ENCODE measurements at places on chromosomes 5 and 9. TPM values are rescaled to one million over a fixed set of nuclear protein-coding genes. Genes with fewer than 3 reads are reported as not detected.

GABRB2 gene
- total RNA-seq: not detected

PCDHAC2 gene
- not detected for total RNA-seq

KLF9 gene
- 6.3 TPM for total RNA-seq

MAP1B gene
- total RNA-seq: 305 TPM

C6 gene
- not detected for total RNA-seq

SYNPO gene
- 0.43 TPM for total RNA-seq

DEPDC1B gene
- 38.6 TPM for total RNA-seq

CDO1 gene
- 2.1 TPM for total RNA-seq

PTGS1 gene
- total RNA-seq: 6.0 TPM

AMACR gene
- 5.4 TPM for total RNA-seq

NR5A1 gene
- total RNA-seq: not detected

PCDHB10 gene
- under 0.01 TPM for total RNA-seq

ARL15 gene
- total RNA-seq: 3.0 TPM

SPINK7 gene
- total RNA-seq: not detected

FAM219A gene
- total RNA-seq: 19.9 TPM

RNF183 gene
- not detected for total RNA-seq

IL33 gene
- not detected for total RNA-seq

ZNF658 gene
- total RNA-seq: 1.2 TPM

TSLP gene
- total RNA-seq: 0.07 TPM

PAEP gene
- total RNA-seq: not detected

GPRIN1 gene
- 34.0 TPM for total RNA-seq

PTGES gene
- total RNA-seq: 15.3 TPM

OTP gene
- not detected for total RNA-seq

AJM1 gene
- total RNA-seq: 0.51 TPM

GLRA1 gene
- not detected for total RNA-seq

CCL19 gene
- total RNA-seq: not detected

IFNA21 gene
- total RNA-seq: not detected

CCNH gene
- 62.0 TPM for total RNA-seq

SLC34A1 gene
- total RNA-seq: not detected

FNIP1 gene
- total RNA-seq: 15.6 TPM

EQTN gene
- total RNA-seq: not detected

SELENOP gene
- total RNA-seq: 2.1 TPM

SPATA31D4 gene
- total RNA-seq: not detected

JAKMIP2 gene
- total RNA-seq: 0.17 TPM

TEX48 gene
- total RNA-seq: not detected

PTAR1 gene
- 32.4 TPM for total RNA-seq

LCP2 gene
- total RNA-seq: not detected

GOLM1 gene
- 112 TPM for total RNA-seq

C9orf153 gene
- not detected for total RNA-seq

C9orf152 gene
- not detected for total RNA-seq

CTSV gene
- 9.6 TPM for total RNA-seq

TAF11L8 gene
- not detected for total RNA-seq

TAS2R1 gene
- not detected for total RNA-seq

TIMD4 gene
- total RNA-seq: 0.17 TPM

TDRD7 gene
- total RNA-seq: 9.4 TPM

LHX6 gene
- not detected for total RNA-seq

BTNL9 gene
- 0.22 TPM for total RNA-seq

CSF1R gene
- total RNA-seq: not detected

PCDHGA1 gene
- total RNA-seq: 0.75 TPM

PCDHB15 gene
- total RNA-seq: 0.07 TPM

TRIM7 gene
- total RNA-seq: 2.7 TPM

QRFP gene
- total RNA-seq: not detected

COL27A1 gene
- 8.5 TPM for total RNA-seq

FCN2 gene
- total RNA-seq: not detected

NEUROG1 gene
- not detected for total RNA-seq

ANKRD34B gene
- 1.2 TPM for total RNA-seq

FBP2 gene
- total RNA-seq: not detected

All from epithelial cell of proximal tubule (primary cell).